Ureter (tissue), 1 donor: ENCODE measurements at places on chromosomes 12 and 14. TPM values are rescaled to one million over a fixed set of nuclear protein-coding genes. Genes with fewer than 3 reads are reported as not detected.

VWF gene
- total RNA-seq = 173 TPM

PROX2 gene
- total RNA-seq = 0.13 TPM

BRF1 gene
- 48.7 TPM for total RNA-seq

SLC39A5 gene
- total RNA-seq = 0.57 TPM

PMCH gene
- total RNA-seq = not detected

ASCL4 gene
- not detected for total RNA-seq

TPH2 gene
- total RNA-seq = not detected
